ENCODE measurements at places on chromosomes 16 and 17. TPM values are rescaled to one million over a fixed set of nuclear protein-coding genes. Genes with fewer than 3 reads are reported as not detected.

MT1H gene
- not detected for total RNA-seq

CTRB1 gene
- total RNA-seq = not detected

MAP3K14 gene
- 82.5 TPM for total RNA-seq

ZFPM1 gene
- total RNA-seq = 32.2 TPM

ZNHIT3 gene
- total RNA-seq = 53.3 TPM

TERB1 gene
- total RNA-seq = not detected

GSDMA gene
- total RNA-seq = not detected

NATD1 gene
- 6.7 TPM for total RNA-seq

SLFN14 gene
- not detected for total RNA-seq

PPP4C gene
- 93.3 TPM for total RNA-seq

CCL7 gene
- not detected for total RNA-seq

GUCY2D gene
- total RNA-seq = not detected

ABCC12 gene
- not detected for total RNA-seq

OMG gene
- 0.39 TPM for total RNA-seq

FN3K gene
- 1.8 TPM for total RNA-seq

TLCD3A gene
- 3.4 TPM for total RNA-seq

HOXB3 gene
- 4.0 TPM for total RNA-seq

SLC13A2 gene
- total RNA-seq = not detected

TUBB3 gene
- 0.70 TPM for total RNA-seq

CCDC144A gene
- total RNA-seq = 4.8 TPM

CA4 gene
- not detected for total RNA-seq

MAP2K6 gene
- 7.7 TPM for total RNA-seq

ITGA2B gene
- total RNA-seq = 0.78 TPM

KRTAP3-2 gene
- total RNA-seq = not detected

CACNA1H gene
- 0.07 TPM for total RNA-seq

AURKB gene
- total RNA-seq = 1.1 TPM

OTOP2 gene
- total RNA-seq = not detected

RANBP10 gene
- total RNA-seq = 32.2 TPM

GPRC5C gene
- 0.53 TPM for total RNA-seq

STH gene
- total RNA-seq = not detected

NLRC5 gene
- total RNA-seq = 510 TPM

KRT31 gene
- total RNA-seq = not detected

CAVIN1 gene
- total RNA-seq = not detected

All from B cell (primary cell).